ENCODE measurements at places on chromosomes 11 and 22. TPM values are rescaled to one million over a fixed set of nuclear protein-coding genes. Genes with fewer than 3 reads are reported as not detected.

DNA sequence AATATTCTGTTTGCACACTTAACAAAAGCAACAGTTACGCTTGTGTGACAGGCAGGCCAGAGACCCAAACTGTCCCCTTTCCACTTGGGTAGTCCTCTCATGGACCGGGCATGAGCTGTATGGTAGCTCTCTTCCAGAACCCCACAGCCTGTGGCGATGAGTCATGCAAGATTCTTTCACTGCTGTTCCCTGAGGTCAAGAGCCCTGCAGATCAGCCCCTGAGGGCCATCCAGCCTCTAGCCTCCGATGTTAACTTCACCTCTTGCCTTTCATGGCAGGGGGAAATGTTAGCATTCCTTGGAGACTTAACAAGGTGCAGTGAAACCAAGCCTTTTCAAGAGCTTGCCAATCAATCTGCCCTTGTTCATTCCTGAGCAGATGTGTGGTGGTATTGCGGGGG is 63.2 kb upstream of the DEUP1 start:
- DNase-seq: no peak

DNA sequence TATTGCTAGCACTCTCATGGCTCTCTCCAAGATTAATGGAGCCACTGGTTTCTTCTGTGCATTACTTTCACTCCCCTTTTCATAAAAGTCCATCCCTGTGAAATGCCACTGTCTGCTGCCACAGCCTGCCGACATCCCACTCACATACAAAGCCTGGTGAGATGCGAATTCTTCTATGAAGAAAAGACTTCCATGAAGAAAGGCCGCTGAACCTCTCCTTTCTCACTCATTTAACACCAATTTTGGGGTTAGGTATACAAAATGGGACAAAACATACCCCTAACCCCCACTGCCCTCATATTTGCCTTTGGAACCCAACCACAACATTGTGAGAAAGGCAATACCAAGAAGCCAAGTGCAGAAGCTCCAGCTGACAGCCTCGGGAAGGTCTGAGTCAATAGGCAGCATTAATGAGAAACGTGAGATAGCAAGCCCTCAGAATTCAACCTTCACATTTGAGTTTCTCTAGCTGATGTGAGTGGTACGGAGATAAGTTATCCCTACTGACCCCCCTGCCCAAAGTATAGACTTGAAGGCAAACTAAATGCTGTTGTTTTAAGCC is 156.4 kb downstream of the ATG16L2 start:
- no peak for DNase-seq

- DNase-seq: no peak
Measured at GRCh38 chr11:24886880-24887619, 390.2 kb downstream of the LUZP2 start.

- DNase-seq: no peak
Measured at GRCh38 chr22:26998129-26998528, 340.7 kb downstream of the MIAT start.

DNA sequence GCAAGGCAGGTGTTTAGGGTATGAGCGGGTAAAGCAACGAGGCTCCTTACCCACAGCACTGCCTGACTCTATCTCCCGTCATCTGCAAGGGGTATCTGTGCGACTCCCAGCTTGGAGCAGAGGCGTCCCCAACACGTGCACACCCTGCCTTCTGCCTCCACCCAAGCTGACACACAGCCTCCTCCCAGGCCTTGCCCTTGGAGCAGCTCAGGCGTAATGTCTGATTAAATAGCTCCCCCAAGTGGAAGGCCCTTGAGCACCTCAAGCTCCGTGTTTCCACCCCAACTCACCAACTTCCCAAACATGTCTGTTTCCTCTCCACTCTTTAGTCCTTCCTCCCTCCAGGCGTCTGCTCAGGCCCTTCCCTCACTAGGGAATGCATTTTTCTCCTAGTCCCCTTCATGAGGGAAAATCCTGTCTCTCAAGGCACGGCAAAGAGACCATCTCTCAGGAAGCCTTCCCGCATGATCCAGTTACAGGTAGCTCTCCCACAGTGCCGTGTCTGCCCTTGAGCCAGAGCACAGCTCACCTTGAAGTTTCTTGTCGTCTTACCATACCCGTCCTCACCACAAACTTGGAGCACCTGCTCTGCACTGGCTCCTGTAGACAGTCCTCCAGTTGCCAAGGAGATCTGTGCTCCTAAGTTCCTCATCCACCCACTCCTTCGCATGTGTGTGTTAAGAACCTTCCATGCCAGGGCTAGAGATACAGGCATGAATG is 15.8 kb downstream of the CYB5R2 start:
- peak; percentile 85 for DNase-seq

GRCh38 chr11:20036626-20037335 is 123.5 kb downstream of the DBX1 start:
- DNase-seq: no peak

- DNase-seq: peak; percentile 79
Measured at GRCh38 chr11:14969901-14970323, 2.2 kb downstream of the CALCA start.

DNA sequence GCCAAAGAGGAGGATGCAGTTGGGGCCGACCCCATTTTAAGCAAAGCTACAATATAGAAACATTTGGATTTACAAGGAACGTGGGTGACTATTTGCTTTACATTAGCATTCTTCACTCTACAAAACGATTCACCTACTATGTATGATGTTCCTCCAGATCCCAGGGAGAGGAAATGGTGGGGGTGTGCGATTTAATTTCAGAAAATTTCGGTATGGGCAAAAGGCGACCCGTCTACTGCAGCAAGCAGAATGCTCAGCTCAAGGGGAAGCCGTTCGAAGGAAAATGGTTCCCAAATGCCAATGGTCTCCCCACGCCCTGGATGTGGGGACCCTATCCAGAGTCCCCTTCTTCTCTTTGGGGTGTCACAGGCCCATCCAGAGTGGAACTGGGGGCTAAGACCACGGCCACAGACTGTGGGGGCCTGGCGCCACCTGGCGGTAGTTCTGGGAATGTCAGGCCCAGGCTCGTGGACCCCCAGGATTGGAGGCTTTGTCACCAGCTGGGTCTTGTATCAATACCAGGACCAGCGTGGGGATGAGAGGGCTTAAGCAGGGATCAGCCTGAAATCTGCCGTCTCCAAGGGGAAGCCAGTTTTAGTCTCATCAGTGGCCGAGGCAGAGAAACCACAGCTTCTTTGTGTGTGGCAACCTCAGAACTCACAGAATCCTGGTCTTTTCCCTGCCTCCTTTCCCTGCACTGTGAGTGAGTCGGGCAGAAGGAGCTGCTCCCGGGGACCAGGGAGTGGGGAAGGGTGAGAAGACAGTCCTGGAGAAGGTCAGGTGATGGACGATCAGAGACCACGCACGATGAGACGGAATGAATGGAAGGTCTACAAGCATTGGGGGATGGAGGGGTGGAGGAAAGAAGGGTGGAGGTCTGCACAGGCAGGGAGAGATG is 8.4 kb downstream of the LRRC10B start:
- DNase-seq: no peak

The BIK gene
- not detected for total RNA-seq

The CYTH4 gene
- total RNA-seq: 20.7 TPM

The ACR gene
- 2.6 TPM for total RNA-seq

The PES1 gene
- total RNA-seq: 37.9 TPM

The LARGE2 gene
- not detected for total RNA-seq

The APOL4 gene
- 9.5 TPM for total RNA-seq

The MPPED2 gene
- total RNA-seq: 5.5 TPM

Measured in posterior vena cava (tissue), 2 donors.